ENCODE measurements at places on chromosomes 16 and 17. TPM values are rescaled to one million over a fixed set of nuclear protein-coding genes. Genes with fewer than 3 reads are reported as not detected.

HSPB9 gene
- not detected for total RNA-seq

GRCh38 chr17:3448059-3448665 is 14.5 kb upstream of the OR1E2 start:
- no peak for DNase-seq

DNA sequence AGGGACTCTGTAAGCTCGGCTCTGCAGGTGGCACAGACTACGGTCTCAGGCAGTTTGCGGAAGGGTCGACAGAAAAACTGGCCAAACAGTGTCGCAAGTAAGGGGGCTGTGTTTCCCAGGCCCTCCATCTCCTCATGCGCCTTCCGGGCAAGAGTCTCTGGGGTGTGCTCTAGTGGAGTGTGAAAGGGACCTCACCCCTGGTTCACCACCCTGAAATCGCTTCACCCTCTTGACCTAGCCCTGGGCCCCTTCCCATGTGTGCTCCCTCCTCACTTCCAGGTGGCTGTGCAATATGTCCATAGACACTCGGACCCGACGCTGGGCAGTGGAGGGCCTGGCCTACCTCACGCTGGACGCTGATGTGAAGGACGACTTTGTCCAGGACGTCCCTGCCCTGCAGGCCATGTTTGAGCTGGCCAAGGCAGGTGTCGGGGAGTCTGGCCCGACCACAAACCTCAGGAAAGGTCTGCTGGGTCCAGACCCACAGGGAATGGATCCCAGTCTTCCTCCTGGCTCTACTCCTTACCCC is 22.3 kb downstream of the UNC45B start:
- no peak for DNase-seq

DNA sequence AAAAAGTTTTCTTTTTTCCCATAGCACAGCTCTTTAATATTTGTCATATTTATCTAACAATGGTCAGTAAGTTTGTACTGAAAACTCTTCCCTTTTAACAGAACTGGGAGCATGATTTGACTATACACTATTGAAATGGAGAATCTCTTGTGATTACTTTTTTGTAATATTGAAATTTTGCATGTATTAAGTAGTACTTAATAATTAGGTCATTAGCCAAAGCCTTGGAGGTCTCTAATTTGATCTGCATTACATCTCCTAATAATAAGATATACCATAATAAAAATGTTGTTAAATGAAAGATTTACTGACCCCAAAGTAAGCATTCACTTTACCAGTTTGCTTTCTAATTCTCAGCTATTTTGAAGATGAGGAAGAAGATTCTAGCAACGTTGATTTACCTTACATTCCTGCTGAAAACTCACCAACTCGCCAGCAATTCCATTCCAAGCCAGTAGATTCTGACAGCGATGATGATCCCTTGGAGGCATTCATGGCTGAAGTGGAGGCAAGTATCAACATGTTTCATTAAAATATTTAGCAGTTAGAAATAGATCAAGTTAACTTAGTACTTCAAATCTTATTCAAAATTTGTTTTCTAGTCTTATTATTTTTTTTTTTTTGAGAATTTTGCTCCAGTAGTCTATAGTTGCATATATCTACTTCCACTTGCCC is 18.2 kb downstream of the DDX42 start:
- no peak for DNase-seq

DNA sequence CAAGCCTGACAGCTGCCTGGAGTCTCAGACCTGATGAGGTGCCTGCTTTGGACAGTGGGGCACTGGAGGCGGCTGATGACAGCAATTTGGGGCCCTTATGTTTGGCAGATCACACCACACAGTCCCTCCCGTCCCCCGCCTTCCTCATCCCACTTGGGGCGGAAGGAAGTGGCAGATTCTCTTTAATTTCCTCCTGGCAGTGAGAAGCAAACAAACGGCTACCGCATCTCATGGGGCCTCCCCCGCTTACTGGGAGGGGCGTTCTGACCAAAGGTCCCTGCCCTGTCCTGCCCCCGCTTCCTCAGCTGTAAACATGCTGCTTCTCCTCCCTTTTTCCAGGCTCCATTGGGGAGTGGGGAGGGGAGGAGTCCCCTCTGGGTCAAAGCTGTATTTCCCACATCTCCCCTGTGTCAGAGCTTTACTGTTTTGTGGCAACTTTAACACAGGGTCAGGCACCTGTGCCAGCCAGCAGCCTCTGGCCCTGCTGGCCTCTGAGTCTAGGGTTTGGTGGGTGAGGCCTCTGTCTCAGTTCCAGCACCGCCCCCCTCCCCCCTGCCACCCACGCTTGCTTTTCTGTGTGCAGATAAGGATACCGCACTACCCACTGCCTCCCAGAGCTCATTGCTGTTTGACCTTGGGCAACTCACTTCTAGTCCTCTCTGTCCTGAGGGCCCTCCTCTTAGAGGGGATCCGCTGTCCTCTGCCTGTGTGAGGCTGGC is 5.4 kb upstream of the NFATC3 start:
- DNase-seq: no peak

IGF2BP1 gene
- 2.4 TPM for total RNA-seq

DNA sequence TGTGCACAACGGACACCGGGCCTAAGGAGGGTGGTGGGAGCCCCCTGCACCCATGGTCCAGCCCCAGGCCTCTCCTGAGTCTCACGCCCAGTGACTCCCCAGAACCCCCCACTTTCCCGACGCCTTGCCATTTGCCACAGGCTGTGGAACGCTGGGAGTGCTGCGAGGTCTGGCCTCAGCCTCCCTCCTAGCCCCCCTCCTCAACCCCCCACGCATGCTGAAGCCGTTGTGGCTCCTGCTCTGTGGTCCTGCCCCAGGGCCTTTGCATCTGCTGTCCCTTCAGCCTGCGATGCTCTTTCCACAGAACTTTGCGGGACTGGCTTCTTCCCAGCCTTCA is 226.0 kb upstream of the GSE1 start:
- DNase-seq: no peak

MGAT5B gene
- total RNA-seq: not detected

- no peak for DNase-seq
Measured at GRCh38 chr17:56658648-56659047, 65.1 kb downstream of the NOG start.

DNA sequence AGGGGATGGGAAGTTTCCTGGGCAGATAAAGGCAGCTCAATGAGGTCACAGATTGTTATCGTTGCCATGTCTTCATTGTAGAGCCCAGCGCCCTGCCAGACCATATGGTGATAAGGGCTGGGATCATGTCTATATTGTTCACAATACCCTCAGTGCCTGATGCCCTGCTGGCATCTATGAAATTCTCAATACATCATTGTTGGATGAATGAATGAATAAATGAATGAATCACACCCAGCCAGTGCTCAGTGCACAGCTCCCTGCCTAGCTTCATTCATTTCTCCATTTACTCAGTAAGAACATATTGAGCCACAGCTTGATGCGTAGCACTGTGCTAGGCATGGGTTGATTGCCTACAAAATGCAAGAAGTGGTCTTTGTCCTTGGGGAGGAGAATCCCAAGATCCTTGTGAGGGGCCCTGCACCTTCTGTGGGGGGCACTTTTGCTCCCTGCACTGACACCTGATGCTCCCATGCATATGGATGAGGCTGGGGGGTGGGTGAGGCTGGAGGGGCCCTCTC is 29.7 kb downstream of the MRC2 start:
- no peak for DNase-seq

GRCh38 chr17:11140043-11140442 is 101.0 kb upstream of the SHISA6 start:
- DNase-seq: no peak

ATP2A1 gene
- total RNA-seq: 0.96 TPM

TEKT3 gene
- total RNA-seq: not detected

DNA sequence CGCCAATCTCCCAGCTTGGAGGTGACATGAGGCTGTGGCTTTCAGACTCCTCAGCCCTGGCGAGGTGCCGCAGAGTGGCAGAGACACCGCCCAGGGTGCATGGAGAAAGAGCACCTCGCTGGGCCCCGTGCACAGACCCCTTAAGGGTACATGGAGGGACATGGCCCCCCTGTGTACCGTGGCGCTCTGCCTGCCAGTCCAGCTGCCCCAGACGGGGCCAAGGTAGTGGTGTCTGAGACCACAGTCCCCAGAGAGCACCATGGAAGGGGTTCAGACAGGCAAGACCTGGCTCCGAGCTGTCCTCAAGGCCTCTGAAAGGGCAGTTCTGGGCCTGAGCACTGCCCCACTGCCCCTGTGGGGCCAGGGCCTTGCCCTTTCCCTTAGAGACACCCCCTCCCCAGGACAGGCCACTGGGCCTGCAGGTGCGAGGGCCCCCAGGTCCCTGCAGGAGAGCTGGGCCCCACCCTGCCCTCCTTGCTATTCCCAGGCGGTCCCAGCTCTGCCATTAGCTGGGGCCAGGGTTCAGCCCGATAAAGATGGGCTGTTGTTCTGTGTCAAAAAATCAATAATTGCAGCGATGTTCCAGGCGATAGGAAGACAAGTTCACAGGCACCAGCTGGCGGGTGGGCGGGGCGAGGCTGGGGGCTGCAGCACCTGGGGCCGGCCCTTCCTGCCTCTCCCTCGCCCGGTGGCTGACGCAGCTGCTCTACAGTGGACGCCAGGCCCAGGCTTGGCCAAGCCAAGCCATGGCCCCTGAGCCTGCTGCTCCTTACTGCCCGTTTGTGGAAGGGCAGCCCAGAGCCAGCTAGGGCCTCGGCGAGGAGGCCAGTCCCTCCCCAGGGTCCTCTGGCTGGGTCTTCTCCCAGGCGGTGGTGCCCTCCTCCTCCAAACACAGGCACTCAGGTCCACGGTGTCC is 51.7 kb downstream of the ZFPM1 start:
- DNase-seq: no peak

DNA sequence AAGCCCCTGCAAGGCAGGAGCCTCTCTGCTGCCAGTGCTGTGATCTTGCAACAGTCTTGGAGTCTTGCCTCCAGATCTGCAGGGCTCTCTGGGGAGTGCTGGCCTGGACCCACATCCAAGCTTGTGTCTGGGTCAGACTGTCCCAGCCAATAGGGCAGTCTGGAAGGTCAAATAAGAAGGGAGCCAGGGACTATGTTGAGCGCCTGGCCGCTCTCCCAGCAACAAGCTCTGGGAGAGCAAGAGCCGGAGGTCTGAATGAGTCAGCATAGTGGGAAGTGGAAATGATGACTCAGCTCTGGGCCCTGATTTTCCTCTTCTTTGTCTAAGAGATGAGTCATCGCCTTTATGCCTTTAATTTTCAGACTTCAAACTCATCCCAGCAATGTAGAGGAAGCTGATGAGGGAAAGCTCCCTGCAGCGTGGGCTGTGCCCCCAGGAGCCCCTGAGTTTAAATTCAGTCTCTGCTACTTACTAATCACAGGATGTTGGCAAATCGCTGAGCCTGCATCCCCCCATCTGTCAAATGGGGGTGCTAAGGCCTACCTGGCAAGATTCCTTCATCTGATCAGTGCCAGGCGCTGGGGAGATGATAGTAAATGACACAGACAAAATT is 43.6 kb upstream of the HAPSTR1 start:
- peak; percentile 62 for DNase-seq

PLCD3 gene
- 2.4 TPM for total RNA-seq

- no peak for DNase-seq
Measured at GRCh38 chr17:9644910-9645751, at the start of gene USP43. Gene USP43, plus strand, starts transcription at chr17:9645517. Its CDS starts 116 bp downstream, at chr17:9645633.

PPL gene
- 0.11 TPM for total RNA-seq

DNA sequence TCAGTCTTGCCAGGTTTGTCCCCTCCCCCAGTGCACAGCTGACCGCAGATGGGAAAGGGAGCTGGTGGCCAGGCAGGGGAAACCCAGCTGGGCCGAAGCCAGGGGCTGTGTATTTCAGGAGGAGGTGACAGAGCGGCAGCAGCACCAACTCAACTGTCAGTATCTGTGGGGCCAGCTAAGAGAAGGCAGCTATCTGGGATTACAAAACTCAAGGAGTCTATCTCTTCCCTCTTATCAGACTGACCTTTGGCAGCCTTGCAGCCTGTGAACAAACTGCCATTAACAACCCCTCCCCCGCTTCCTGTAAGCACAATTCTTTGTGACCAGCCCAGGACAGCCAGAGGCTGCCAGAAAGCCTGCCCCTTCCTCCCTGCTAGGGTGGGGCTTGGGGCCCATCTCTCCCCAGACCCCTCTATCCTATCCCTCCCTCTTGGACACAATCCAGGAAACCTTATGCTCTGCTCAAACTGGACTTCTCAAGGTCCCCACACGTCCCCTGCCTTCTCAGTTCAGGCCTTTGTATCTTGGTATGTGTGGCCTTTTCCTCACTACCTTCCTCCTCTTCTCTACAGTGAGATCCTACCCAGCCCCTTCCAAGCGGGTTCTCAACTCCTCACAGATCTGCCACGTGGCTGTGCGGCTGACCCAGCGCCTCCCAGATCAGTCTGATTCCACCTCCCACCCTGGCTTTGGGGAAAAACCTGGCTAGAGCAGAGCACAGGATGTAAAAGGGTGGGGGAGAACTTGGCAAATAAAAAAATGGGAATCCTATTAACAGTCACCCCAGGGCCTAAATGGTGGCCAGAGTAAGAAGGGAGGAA is 10.5 kb downstream of the ST3GAL2 start:
- DNase-seq: peak; percentile 79

GRCh38 chr17:55726440-55726839 is 3.8 kb upstream of the TMEM100 start:
- no peak for DNase-seq

SECTM1 gene
- total RNA-seq: 0.08 TPM

CCDC200 gene
- total RNA-seq: not detected

GRCh38 chr16:51939378-51939871 is 607.5 kb downstream of the TOX3 start:
- no peak for DNase-seq

CD300A gene
- total RNA-seq: 36.1 TPM
